Fibroblast of pulmonary artery (primary cell): ENCODE measurements at places on chromosomes 4 and X.

GRCh38 chr4:40349561-40350198 is 14.5 kb downstream of the CHRNA9 start:
- DNase-seq = peak; percentile 11

DNA sequence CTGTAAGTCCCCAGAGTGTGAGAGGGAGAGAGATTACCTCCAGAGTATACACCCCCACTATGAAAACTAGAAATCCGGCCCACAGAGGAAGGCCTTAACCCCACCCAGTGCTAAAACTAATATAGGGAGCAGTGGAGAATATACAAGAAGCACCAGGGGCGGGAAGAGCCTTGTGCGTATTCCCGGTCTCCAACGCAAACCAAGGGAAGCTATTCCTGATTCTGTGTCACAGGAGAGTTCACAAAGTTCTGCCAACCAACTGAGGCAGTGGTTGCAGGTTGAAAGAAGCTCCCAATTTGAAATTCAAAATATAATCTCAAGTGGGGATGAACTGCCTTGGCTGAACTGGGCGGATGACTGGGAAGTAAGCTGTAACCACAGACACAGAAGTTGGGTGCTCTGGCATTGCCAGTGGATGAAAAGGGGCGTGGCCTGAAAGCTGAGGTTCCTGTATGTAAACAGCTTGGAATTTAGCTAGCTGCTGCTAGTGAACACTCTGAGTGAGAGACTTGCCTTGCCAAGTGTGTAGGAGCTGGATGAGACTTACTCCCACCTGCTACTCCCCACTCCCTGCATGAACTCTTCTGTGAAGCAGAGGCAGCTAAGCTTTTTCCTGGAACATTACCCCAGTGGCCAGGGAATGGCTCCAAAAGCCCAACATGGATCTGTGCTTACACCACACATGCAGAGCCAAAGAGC is 32.7 kb downstream of the ELF2 start:
- peak; percentile 80 for DNase-seq

DNA sequence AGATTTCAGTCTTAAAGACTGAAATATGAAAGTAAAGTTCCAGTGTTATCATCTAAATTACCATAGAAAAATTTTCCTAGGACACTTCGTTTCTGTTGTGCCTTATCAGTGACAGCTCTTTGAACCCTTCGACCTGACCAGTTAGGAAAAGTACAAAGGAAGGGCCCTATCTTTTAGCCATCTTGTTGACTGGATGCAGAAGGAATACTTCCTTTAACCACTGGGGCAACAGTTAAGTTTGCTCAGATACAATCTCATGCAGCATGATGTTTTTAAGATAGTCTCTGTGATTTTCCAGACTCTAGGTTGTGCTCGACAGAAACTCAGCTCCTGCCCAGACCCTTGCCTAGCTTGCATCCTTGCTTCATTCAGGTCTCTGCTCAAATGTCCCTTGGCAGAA is 210.5 kb upstream of the RPS6KA3 start:
- DNase-seq = no peak

DNA sequence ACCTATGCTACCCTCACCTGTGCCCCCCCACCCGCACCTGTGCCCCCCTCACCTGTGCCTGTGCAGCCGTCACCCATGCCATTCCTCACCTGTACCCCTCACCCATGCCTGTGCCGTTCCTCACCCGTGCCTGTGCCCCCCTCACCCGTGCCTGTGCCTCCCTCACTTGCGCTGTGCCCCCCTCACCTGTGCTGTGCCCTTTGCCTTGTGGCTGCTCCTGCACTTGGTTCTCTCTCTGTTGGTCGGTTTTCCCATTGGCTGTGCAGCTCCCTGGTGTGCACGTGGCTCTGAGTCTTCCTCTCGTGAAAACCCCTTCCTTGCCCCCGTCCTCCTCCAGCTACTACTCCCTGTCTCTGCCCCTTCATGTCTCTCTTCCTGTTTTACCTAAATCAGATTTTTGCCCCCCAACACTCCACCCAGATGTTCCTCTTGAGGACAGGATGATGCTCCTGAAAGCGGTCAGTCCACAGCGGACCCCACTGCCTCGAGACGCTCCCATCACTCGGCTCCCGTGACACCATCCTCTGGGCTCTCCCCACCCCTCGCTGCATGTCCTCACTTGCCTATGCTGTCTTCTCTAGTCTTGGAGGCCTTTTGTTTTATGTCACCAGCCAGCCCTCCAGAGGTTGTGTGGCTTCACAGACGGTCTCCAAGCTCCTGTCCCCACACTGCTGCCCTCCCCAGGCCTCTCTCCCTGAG is 6.8 kb downstream of the MAEA start:
- DNase-seq = no peak

DNA sequence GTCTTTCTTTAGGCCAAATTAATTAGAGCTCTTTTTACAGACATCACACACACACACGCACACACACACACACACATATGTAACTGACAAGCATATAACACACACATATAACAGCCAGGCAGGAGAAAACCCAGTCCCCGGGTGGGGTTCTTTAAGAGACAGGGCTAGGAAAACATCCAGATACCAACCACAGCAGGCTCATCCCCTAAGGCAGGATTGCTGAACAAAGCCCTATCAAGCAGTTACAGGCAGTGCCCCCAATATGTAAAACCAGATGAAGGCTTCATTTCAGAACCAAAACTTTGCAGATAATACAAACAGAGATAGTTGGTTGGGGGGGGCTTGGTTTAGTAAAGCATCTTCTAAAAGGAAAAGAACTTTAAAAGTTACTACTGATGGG is 18.0 kb upstream of the FAM47E start:
- no peak for DNase-seq

DNA sequence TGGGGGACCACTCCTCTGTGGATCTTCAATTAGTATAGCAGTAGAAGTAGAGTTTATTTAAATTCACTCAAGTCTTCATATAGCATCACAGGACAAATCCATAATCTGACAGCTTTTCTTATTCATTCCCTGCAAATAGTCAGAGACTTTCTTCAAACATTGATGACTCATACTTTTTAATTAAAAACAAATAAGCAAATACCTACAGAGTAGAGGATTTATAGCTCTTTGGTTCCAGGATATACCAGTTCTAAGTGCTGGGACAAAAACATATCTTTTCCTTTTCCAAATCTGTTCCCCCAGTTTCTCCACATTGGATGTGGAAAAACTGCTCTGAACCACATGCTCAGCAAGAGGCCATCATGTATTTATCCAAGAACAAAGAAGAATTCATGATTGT is 24.1 kb downstream of the EMCN start:
- no peak for DNase-seq

DNA sequence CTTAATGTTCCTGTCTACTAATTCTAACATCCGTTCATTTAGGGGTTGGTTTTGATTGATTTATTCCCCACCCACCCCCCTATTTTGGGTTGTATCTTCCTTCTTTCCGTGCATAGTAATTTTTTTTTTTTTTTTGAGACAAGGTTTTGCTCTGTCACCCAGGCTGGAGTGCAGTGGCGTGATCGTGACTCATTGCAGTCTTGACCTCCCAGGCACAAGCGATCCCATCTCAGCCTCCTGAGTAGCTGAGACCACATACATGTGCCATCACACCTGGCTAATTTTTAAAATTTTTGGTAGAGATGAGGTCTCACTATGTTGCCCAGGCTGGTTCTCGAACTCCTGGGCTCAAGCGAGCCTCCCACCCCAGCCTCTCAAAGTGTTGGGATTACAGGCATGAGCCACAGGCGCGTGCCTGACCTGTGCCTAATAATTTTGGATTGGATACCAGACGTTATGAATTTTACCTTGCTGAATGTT is 79.9 kb downstream of the ZFX start:
- no peak for DNase-seq

DNA sequence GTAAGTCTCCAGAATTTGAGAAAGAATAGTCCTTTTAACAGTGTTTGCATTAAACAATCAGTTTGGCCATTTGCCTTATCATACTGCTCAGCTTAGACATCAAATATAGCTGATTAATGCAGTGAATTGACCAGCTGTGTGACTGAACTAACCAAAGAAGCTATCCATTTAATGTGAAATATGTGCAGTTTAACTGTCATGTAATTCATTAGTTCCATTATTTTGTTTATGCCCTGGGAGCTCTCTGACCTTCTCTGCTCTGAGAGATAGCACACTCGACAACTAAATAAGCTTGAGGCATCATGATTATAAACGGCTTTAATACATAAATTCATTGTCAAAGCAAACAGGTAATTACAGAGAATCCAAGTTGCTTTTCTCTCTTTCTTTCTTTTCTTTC is 324.3 kb upstream of the PCDH7 start:
- no peak for DNase-seq

DNA sequence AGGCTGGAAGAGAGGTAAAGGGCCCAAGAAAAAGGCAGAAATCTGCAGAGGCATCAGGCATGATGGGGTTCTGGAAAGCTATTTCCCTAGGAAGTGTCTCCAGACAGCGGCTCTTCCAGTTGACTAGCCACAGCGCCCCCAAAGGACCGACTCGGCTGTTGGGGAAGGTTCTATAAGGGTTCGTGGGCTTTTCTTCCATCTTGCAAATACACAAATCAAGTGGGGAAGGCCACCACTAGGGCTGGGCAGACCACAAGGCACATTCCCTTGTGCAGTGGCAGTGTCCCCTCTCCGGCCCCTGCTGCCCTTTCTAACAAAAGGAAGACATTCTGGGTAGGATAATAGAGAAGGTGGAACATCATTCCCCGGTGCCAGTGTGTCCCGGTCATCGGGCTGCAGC is 18.2 kb downstream of the BCOR start:
- DNase-seq = no peak

DNA sequence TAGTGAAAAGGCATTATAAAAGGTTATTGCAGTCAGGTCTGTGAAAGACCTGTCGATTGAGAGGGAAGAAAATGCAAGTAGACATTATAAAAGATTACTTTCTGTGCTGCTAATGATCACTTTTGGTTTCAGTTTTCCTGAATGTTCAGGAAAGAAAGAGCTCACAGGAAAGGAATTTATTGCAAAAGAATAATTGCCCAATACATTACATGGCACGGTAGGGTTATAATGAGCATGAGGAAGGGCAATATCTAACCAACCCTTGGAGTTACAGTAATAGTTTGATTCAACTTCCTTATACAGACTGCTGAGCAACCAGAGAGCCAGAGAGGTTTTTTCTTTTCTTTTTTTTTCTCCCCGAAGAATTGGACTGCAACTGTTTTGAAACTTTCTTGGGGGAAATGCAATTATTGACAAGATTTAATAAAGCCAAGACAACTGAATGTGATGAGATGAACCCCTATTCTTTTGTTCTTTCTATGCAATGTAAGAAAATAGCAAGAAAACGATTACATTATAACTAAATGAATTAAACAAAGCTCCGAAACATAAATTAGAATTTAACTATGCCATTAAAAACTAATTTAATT is 247.0 kb downstream of the C4orf33 start:
- peak; percentile 92 for DNase-seq

GRCh38 chrX:16526003-16526402 is 124.0 kb upstream of the S100G start:
- no peak for DNase-seq

- no peak for DNase-seq
Observed at GRCh38 chr4:78601013-78601412, 49.4 kb downstream of the ANXA3 start.

GRCh38 chrX:107730991-107731766 is 44.4 kb downstream of the TSC22D3 start:
- DNase-seq = peak; percentile 44

GRCh38 chr4:113584407-113585150 is 177.0 kb downstream of the CAMK2D start:
- DNase-seq = peak; percentile 45

GRCh38 chr4:150997141-150997540 is 17.9 kb downstream of the LRBA start:
- no peak for DNase-seq

GRCh38 chr4:8311101-8312068 is 41.8 kb downstream of the HTRA3 start:
- DNase-seq = no peak

GRCh38 chr4:94828882-94829281 is 71.1 kb downstream of the BMPR1B start:
- no peak for DNase-seq

DNA sequence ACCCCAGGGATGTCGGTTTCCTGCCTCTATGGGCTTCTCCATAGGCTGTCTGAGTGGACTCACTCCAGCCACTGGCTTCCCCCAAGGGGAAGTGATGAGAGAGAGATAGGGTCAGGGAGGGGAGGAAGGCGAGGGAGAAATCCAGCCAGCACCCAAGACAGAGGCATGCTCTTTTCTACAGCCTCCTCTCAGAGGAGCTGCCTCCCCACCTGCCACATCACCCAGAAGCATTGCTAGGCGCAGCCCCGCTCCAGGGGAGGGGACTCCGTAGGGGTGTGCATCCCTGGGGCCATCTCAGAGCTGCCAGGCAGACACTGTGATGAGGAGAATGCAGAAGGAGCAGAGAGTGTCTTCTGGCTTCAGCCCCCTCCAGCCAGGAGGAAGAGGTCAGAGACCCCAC is 109.5 kb upstream of the NKX1-1 start:
- DNase-seq = no peak

DNA sequence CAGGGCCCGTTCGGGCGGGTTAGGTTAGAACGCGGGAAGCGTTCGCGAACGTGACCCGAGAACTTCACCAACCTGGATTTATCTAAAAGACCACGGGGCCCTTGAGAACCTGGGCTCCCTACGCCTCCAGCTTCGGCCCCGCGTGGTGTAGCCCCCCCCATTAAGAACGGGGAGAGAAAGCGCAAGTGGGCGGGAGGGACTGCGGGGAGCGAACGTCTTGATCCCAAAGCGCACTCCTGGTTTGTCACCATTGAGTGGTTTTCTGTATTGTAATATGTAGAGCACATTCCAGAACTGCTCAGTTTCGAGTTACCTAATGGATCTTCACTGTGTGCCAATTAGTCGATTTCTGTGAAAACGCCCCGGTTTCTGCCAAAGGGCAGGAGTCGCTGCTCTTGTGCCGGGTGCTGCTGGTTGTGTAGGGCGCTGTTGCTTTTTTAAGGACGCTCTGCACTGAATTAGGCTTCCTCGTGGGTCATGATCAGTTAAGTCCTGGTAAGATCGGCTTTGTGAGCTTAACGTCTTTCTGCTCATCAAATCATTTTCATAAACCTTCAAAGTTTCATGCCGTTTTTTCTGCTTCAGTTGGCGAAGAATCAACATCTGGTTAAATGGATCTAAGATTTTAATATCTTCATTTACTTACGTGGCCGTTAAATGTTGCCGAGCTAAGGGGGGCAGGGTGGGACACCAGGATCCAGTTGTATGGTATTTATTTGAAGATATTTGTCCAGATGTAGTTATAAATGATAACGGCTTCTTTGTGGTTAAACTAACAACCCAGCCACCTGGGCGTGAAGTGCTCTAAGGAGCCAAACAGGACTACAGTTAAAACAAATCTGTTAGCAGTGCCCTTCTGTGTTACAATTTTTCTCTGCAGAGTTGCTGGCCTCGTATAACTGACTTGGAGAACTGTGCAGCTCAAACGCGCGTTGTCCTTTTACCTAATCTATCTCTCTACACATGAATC is 809 bp downstream of the MND1 start:
- peak; percentile 62 for DNase-seq
